ENCODE measurements at places on chromosomes 11 and 22.

DNA sequence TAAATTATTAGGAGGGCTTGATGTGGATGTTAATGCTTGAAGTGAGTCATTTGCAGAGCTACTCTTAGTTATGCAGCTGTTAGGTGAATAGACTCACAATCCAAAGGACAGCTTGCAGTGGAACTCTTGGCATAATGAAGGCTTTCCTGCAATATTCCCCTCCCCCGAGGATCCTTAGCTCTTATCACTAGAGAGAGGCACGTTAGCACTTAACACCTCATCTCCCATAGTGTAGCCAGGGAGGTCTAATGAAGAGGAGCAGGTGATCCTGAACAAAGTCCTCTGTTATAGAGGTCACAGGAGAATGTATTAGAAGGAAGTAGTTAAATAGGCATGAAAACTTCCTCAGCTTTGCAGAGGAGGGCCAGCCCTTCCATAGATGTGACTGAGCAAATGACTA lies 919.2 kb upstream of the FAT3 start:
- no peak for DNase-seq

DNA sequence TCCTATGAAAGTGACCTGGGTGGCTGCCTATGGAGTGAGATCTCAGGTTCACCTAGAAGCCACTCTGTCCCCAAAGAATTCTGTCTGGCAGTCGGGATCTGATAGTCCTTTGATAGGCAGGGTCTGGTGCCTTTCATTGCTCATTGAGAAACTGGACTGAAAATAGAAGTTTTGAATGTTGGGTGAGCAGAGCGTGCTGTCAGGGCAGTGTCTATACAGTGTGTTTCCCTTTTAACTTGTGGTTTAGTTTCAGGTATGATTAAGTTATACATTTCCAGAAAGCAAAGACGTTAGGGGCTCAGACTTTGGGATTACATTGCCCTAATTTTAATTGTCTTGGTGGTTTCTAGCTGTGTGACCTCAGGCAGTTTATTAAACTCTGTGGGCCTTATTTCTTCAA lies 111.3 kb upstream of the PAX6 start:
- DNase-seq: no peak

DNA sequence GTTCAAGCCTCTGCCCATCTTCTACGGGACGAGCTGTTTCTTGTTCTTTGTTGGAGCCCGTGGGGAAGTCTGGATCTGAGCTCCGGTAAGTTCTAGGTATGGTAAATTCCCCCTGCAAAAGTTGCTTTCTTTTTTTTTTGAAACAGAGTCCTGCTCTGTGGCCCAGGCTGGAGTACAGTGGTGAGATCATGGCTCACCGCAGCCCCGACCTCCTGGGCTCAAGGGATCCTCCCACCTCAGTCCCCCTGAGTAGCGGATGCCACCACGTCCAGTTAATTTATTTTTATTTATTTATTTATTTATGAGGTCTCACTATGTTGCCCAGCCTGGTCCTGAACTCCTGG lies 35.5 kb upstream of the MOB2 start:
- DNase-seq: no peak

GRCh38 chr11:129929721-129930120 lies 34.3 kb upstream of the NFRKB start:
- no peak for DNase-seq

DNA sequence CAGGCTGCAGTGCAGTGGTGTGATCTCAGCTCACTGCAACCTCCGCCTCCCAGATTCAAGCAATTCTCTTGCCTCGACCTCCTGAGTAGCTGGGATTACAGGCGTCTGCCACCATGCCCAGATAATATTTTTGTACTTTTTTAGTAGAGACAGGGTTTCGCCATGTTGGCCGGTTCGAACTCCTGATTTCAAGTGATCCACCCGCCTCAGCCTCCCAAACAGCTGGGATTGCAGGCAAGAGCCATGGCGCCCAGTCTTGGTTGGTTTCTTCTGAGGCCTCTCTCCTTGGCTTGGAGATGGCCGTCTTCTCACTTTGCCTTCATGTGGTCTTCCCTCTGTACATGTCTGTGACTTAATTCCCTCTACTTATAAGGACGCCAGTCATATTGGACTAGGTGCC lies 254.6 kb downstream of the BUD13 start:
- no peak for DNase-seq

DNA sequence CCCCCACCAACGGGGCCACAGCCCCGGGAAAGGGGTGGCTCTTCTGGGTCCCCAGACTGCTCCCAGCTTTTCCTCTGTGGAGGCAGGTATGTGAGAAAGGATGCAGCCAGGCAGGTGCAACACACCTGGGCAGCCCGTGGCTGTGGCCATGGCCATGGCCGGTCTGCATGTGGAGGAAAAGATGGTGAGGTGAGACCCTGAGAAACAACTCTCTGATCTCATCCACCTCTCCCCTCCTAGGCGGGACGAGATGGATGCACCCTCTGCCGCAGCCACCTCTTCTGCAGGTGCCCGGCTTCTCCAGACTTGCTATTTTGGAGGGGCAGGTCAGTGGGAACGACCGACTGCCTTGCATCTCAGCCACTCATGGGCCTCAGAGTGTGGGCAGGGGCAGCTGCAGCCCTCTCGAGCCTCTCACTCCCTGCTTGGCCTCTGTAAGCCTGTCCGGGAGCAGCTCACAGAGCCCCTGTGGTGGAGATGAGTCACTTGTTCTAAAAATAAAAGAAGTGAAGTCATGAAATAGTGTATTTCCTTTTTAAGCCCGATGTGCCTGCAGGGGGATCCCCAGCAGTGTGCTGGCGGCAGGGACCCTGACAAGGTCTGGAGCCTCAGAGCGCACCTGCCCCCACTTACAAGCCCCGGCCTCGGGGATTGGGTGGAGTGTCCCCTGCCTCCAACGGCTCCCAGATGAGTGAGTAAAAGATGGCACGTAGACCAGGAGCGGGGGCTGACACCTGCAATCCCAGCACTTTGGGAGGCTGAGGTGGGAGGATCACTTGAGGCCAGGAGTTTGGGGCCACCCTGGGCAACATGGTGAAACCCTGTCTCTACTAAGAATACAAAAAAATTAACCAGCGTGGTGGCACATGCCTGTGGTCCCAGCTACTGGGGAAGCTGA lies 10.7 kb downstream of the SMIM38 start:
- no peak for DNase-seq

GRCh38 chr11:81129618-81130017 lies 1604.0 kb downstream of the FAM181B start:
- no peak for DNase-seq

- DNase-seq: no peak
These were observed 43.3 kb downstream of the CYB5R2 start for GRCh38 chr11:7630002-7630401.

DNA sequence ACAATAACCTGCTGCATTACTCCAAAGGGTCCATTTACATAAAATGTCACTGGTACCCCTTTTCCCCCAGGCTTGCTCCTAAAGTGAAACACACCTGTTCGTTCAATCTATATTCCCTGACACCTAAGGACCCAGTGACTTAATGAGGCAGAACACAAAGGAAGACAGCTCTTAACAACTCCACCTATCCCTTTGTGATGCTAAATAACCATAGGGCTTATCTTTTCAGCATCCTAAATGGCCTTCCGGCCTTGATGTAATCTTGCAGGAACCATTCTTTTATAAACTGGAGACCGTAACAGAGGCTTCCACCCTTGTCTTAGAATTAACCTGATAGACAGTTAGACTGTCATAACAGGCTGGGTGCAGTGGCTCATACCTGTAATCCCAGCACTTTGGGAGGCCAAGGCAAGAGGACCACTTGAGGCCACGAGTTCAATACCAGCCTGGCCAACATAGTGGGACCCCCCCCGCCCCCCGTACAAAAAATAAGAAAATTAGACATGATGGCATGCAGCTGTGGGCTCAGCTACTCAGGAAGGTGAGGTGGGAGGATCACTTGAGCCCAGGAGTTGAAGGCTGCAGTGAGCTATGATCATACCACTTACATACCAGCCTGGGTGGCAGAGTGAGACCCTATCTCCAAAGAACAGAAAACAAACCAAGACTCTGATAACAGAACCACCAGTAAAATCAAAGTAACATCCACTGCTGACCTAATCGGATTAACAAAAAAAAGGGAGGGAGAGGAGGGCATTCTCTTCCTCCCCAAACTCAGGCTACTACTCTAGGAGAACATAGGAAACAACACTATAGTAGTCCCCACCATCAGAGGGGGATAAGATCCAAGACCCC lies 5.1 kb downstream of the CHEK2 start:
- DNase-seq: no peak

DNA sequence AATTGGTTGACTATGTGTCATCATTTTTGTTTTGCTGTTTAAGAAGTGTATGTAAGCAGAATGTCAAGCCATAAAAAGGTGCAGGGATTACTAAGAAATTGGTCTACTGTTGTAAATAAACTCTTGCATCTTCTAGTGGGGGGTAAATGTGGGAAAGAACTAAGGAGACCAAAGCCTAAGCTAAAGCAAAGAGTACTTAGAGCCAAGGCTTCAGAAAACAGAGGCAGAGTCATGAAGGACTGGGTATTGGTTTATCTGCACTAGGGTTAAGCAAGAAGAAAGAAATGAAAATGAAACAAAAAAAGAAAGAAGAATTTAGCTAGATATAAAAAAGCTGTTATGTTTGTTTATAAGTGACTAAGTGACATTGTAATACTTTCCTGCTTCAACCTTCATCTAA lies 628.1 kb downstream of the METTL15 start:
- DNase-seq: no peak

- DNase-seq: no peak
These were observed 128.0 kb downstream of the RBFOX2 start for GRCh38 chr22:35900483-35901168.

DNA sequence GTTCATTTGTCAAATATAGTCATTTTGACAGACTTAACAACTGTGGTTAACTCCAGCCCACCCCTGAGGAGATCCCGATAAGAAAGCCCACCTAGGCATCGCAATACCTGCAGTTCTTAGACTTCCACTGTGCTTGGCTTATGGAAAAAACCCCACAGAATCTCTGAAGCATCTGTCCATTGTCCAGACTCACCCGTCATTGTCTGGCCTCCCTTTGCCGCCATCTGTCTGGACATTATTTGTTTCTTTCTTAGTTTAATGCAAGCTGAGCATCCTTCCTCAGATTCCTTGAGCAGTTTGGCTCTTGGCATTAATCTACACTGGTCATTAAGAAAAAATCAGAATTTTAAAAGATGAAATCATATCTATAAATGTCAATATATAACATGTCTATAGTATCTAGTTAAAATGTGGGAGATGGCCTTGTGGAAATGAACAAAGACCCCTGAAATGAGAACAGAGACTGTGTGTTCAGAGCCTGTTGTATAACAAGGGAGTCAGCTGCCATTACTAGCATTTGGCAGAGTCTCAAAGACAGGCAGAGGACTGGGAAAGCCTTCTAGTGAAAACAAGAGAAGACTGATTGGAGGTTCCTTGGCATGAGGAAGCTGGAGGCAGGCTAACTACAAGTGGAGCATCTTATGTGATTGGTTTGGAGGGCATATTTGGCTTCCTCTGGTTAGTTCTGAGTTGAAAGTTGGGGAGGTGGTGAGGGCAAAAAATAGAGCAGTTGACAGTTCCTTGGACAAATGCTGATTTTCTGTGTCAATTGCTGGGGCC lies 80.4 kb downstream of the SPON1 start:
- DNase-seq: no peak

DNA sequence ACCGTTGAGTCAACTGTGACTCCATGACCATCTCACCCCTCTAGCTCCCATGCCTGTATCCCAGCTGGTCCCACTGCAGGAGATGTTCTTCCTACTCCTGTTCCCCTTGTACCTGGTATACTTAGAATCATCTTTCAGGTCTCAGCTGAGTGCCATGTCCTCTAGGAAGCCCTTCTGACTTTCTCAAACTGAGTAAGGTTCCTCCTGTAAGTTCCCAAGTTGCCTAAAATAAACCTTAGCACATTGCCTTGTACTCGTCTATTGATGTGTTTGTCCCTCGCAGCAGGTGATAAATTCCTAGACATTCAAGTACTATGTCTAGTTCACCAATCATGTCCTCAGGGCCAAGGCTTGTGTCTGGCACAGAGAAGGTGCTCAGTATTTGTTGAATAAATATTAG lies 18.4 kb upstream of the ASCC2 start:
- no peak for DNase-seq

DNA sequence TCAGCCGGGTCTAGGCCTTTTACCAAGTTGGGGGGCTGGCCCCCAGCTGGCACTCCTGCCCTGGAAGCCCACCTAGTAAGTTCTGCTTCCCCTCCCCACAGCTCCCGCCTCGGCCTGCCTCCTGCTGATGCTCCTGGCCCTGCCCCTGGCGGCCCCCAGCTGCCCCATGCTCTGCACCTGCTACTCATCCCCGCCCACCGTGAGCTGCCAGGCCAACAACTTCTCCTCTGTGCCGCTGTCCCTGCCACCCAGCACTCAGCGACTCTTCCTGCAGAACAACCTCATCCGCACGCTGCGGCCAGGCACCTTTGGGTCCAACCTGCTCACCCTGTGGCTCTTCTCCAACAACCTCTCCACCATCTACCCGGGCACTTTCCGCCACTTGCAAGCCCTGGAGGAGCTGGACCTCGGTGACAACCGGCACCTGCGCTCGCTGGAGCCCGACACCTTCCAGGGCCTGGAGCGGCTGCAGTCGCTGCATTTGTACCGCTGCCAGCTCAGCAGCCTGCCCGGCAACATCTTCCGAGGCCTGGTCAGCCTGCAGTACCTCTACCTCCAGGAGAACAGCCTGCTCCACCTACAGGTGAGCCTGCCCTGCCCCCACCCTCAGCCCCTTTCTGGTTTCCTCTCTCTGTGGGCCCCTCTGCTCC lies 7.3 kb downstream of the RTN4RL2 start:
- DNase-seq: no peak
